ENCODE measurements at places on chromosomes 12 and 14. TPM values are rescaled to one million over a fixed set of nuclear protein-coding genes. Genes with fewer than 3 reads are reported as not detected.

GRCh38 chr12:48991247-48992050, 7.7 kb downstream of the DDN start:
- H3K36me3 ChIP-seq: no peaks in the 10 kb centered on the region
- H3K4me1 ChIP-seq: no peaks in the 10 kb centered on the region
- H3K4me3 ChIP-seq: no peak overlapping the region
- H3K27me3 ChIP-seq: peaks cover 29% of the 10 kb centered on the region
- no peak for DNase-seq

GRCh38 chr12:11969437-11970154, 101.1 kb upstream of the BCL2L14 start:
- no peaks in the 10 kb centered on the region for H3K27me3 ChIP-seq
- no peaks in the 10 kb centered on the region for H3K4me1 ChIP-seq
- H3K36me3 ChIP-seq: no peaks in the 10 kb centered on the region
- no peak for DNase-seq
- no peak overlapping the region for H3K4me3 ChIP-seq

DNA sequence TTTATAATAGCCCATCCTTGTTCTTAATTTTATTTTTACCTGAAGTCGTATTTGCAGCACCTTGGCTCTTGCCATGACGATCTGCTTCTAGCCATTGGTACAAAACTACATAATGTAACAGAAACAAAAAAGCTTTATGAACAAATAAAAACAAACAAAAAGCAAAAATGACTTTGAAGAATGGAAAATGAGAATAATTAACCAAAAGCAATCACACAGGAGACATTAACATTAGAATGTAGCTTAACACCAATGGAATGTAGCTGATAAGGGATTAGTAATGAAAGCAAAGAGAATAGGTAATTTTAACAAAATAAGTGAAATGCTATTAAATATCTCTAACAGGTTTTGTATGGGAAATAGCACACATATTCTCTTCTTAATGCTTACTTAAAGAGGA, 91.4 kb downstream of the DENND5B start:
- no peak overlapping the region for H3K27ac ChIP-seq
- no peaks in the 10 kb centered on the region for H3K36me3 ChIP-seq
- H3K4me1 ChIP-seq: no peaks in the 10 kb centered on the region
- no peaks in the 10 kb centered on the region for H3K27me3 ChIP-seq

Gene SCNN1A
- 158 TPM for total RNA-seq

DNA sequence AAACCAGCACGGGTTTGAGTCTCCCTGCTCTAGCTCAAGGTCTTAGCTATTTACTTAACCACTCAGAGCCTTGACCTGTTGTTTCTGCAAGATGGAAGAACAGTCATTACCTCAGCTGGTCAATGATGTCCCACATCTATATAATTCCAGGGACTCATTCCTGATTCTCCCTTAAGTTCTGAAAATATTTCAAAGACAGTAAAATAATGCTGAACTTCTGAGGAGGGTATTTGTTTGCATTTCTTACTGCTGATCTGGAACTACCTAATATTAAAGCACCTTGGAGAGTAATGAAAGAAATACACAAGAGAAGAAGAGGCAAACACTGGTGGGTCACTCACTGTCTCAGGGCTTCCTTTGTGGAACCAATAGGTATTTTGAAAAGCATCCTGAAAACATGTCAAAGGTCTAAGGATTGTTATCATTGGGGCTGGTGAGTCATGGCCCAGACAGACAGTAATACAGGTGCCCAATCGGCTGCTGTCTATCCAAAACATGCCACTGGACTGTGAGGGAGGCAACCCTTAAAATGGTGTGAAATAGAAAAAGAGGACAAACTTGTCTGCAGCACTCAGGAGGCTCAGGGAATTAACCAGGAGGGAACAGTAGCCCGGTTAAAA, 88.7 kb upstream of the EGLN3 start:
- DNase-seq: no peak
- H3K27me3 ChIP-seq: no peaks in the 10 kb centered on the region
- no peaks in the 10 kb centered on the region for H3K36me3 ChIP-seq
- H3K4me3 ChIP-seq: no peak overlapping the region
- H3K4me1 ChIP-seq: peaks cover 13% of the 10 kb centered on the region

GRCh38 chr12:93154753-93155480, 222.8 kb upstream of the NUDT4 start:
- peaks cover 10% of the 10 kb centered on the region for H3K4me1 ChIP-seq
- peak overlapping the region; percentile 0 for H3K27ac ChIP-seq
- H3K27me3 ChIP-seq: no peaks in the 10 kb centered on the region
- no peak overlapping the region for H3K4me3 ChIP-seq
- peak; percentile 37 for DNase-seq

GRCh38 chr14:69657950-69658355, 46.6 kb downstream of the SUSD6 start:
- DNase-seq: peak; percentile 72
- H3K4me1 ChIP-seq: peaks cover 22% of the 10 kb centered on the region
- H3K27me3 ChIP-seq: no peaks in the 10 kb centered on the region
- no peaks in the 10 kb centered on the region for H3K36me3 ChIP-seq

DNA sequence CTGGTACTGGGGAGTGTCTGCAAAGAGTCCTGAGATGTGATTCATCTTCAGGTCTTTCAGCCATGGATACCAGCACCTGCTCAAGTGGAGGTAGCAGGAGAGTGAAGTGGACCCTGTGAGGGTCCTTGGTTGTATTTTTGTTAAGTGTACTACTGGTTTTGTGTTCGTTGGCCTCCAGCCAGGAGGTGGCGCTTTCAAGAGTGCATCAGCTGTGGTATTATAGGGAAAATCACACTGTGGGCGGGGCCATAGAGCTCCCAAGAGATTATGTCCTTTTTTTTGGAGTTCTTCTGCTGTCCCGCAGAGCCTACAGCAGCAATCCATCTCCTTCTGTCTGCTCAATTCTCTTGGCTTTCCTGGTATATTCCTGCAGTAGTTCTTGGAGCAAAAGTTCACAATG, 66.8 kb downstream of the SPATA7 start:
- H3K36me3 ChIP-seq: no peaks in the 10 kb centered on the region
- DNase-seq: no peak
- H3K4me3 ChIP-seq: no peak overlapping the region
- H3K27me3 ChIP-seq: no peaks in the 10 kb centered on the region

- H3K36me3 ChIP-seq: no peaks in the 10 kb centered on the region
- no peaks in the 10 kb centered on the region for H3K4me1 ChIP-seq
- H3K27ac ChIP-seq: no peak overlapping the region
- no peak overlapping the region for H3K4me3 ChIP-seq
- H3K27me3 ChIP-seq: no peaks in the 10 kb centered on the region
Observed at GRCh38 chr12:46082490-46083200, 92.3 kb upstream of the SCAF11 start.

Gene GRIN2B
- total RNA-seq: 2.1 TPM

Measured in colonic mucosa (tissue), 4 donors.